ENCODE measurements at places on chromosomes 7 and 10.

DNA sequence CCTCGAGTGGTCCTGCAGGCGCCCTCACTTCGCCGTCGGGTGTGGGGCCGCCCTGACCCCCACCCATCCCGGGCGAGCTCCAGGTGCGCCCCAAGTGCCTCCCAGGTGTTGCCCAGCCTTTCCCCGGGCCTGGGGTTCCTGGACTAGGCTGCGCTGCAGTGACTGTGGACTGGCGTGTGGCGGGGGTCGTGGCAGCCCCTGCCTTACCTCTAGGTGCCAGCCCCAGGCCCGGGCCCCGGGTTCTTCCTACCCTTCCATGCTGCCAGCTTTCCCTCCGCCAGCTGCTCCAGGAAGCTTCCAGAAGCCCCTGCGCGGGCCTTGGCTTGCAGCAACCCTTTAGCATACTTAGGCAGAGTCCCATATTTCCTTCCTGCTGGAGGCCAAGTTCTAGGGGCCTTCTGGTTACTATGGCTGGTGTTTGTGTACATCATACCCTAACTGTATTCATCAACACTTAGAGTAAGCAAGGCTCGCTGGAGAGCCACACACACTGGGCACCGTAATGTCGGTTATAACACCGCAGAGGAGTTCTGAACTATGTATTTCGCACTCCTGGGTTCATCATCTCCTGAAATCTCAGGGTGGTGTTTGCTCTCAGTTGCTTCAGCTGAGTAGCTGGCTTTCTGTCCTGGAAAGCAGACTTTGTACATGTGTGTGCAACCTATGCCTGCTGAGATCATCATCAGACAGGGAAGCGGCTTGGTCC is 471 bp downstream of the MGMT start:
- DNase-seq: no peak

- no peak for DNase-seq
These were observed 4.0 kb upstream of the LFNG start for GRCh38 chr7:2515424-2516193.

DNA sequence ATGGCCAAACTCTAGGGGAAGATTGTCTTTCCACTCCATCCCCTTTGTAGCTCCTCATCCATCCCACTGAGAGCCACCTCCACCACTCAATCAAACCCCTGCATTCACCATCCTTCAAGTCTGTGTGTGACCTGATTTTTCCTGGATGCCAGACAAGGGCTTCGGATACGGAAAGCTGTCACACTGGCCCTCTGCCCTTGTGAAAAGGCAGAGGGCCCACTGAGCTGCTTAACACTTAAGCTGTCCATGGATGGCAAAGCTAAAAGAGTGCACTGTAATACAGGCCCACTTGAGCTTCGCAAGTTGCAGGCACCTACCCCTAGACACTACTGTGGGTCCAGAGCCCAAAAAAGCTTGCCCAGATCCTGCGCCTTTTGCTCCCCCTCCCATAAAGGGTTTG is 237.2 kb downstream of the MAGI2 start:
- no peak for DNase-seq

GRCh38 chr10:108788891-108789290 is 1134.4 kb downstream of the XPNPEP1 start:
- DNase-seq: no peak

DNA sequence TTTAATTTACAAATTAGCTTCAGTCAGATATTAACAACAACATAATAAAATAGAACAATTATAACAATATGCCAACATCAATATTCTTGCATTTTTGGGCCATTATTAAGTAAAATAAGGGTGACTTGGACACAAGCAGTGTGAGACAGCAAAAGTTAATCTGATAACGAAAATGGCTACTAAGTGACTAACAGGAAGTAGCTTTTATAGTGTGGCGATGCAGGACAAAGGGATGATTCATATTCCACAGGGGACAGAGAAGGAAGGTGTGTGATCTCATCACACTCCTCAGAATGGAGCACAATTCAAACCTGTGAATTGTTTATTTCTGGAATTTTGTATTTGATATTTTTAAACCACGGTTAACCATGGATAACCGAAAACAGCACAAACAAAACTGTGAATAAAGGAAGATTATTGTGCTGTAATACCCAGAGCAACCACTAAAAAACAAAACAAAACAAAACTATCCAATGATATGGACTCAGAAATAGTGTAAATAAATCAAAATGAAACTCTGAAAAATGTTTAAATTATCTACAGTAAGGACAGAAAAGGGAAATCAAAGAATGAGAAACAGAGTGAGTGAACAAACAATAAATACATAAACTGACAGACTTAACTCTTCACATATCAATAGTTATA is 66.9 kb upstream of the TFEC start:
- peak; percentile 41 for DNase-seq

- no peak for DNase-seq
These were observed 7.4 kb upstream of the PAPSS2 start for GRCh38 chr10:87652261-87652660.

GRCh38 chr7:154853727-154854095 is 149.2 kb downstream of the PAXIP1 start:
- no peak for DNase-seq

DNA sequence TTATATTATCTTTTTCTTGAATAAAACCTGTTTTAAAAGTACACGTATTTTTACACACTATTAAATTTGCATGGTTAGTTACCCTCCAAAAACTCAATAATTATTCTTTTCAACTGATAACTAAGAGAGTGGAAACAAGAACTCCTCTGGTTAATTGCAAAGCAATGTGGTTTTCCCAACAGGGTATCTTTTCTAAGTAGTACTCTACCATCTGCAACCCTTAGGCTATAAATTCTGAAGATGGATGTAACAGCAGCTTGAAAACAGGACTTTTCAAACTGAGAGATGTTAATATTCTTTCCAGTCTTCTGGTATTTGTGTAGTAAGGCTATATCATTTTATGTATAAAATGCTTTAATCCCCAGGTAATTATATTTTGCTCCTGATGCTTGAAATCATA is 916.1 kb upstream of the POT1 start:
- no peak for DNase-seq

Data from skeletal muscle cell (primary cell).